ENCODE measurements at places on chromosomes 2 and 18. TPM values are rescaled to one million over a fixed set of nuclear protein-coding genes. Genes with fewer than 3 reads are reported as not detected.
A peak's percentile ranks its signal among the peaks of the same experiment; 100 is the strongest.

DNA sequence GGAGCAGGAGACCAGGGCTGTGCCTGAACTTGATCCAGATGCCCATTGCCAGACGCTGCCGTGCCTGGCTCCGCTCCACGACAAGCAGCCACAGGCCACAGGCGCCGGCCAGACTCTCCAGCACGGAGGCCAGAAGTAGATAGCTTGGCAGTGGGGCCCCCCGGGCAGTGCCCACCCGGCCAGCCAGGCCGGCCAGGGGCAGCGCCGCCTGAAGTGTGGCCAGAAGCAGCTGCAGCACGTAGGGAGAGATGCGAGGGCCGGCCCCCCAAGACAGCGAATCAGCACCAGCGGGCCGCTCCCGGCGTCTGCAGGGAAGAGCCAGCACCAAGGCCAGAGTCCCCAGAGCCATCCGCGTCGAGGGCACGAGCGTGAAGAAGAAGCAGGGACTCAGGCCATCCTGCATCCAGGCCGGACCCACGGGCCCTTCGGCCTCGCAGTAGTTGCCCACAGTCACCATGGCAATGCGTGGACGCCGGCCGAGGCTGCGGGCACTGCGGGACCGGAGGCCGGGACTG lies 484 bp downstream of the ABCB6 start:
- H3K27me3 ChIP-seq = no peaks in the 10 kb centered on the region
- peak; percentile 85 for DNase-seq
- H3K36me3 ChIP-seq = peaks cover 60% of the 10 kb centered on the region

- no peaks in the 10 kb centered on the region for H3K27me3 ChIP-seq
- no peak overlapping the region for H3K4me3 ChIP-seq
- peak; percentile 52 for DNase-seq
- no peaks in the 10 kb centered on the region for H3K36me3 ChIP-seq
Measured at GRCh38 chr18:53698907-53699306, 525.6 kb downstream of the MBD2 start.

DNA sequence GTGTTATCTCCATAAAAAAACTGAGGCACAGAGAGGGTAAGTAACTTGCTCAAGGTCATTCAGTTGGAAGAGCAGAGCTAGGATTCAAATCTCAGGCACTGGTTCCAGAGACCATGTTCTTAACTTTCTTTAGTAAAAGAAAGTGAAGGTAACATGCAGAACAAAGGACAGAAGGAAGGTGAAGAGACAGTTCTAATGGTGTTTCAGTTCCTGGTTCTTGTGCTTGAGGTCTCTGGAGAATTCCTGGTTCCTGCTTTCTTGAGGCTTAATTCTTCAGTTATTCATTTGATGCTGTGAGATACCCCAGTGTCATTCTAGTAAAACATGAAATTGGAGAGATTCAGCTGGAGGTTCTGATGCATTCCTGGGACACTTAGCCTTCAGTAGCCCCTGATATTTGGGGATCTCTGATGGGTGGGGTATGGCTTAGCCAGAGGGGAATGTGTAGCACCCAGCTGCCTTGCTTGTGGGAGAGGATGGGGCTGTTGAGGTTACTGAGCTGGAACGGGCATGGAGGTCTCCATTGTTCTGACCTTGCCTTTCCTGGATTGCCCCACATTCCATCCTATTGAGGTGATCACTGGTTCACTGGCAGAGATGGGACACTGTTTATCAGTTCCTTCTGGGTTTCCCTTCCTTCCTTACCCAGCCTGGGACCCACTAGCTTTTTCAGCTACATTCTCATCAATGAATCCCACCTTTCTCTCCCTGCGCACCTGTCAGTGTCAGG lies 46.8 kb downstream of the SEMA4F start:
- no peak for DNase-seq
- H3K27me3 ChIP-seq = no peaks in the 10 kb centered on the region
- no peak overlapping the region for H3K27ac ChIP-seq
- H3K4me3 ChIP-seq = no peak overlapping the region
- H3K4me1 ChIP-seq = no peaks in the 10 kb centered on the region

GRCh38 chr18:24831871-24832665 lies 371.6 kb downstream of the HRH4 start:
- H3K4me3 ChIP-seq = no peak overlapping the region
- H3K36me3 ChIP-seq = no peaks in the 10 kb centered on the region
- no peaks in the 10 kb centered on the region for H3K4me1 ChIP-seq
- no peaks in the 10 kb centered on the region for H3K27me3 ChIP-seq
- no peak overlapping the region for H3K27ac ChIP-seq

The TUBA3E gene
- total RNA-seq = not detected

DNA sequence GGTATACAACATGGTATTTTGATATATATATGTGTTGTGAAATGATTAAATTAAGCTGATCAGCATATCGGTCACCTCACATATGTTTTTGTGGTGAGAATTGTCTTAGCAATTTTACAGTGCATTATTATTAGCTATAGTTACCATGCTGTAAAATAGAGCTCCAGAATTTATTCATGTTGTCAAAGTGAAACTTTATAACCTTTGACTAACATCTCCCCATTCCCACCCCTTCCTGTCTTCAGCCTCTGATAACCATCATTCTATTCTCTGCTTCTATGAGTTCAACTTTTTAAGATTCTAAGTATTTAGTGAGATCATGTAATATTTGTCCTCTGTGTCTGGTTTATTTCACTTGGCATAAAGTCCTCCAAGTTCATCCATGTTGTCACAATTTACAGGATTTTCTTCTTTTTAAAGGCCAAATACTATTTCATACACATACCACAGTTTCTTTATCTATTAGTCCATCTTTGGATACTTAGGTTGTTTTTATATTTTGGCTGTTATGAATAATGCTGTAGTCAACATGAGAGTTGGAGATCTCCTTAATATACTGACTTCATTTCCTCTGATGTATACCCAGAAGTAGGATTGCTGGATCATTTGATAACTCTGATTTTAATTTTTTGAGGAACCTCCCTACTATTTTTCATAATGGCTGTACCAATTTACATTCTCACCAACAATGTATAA lies 30.3 kb downstream of the NCOA1 start:
- no peaks in the 10 kb centered on the region for H3K27me3 ChIP-seq
- no peak for DNase-seq
- peaks cover 38% of the 10 kb centered on the region for H3K4me1 ChIP-seq

DNA sequence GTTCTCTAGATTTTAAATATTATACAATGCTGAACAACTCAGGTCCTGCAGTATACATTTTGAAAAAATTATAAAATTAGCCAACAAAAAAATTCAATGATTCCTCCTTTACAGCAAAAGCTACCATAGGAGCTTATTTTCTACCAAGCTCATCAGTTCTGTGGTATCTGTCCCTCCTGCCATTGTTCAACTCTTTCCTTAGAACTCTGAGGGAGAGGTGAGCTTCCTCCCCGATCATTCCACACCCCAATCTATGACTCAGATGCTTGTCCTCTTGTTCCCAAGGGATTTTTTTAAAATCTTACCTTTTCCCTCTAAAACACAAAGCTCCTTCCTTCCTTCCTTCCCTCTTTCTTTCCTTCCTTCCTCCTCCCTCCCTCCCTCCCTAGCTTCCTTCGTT lies 13.5 kb downstream of the DPP4 start:
- H3K36me3 ChIP-seq = no peaks in the 10 kb centered on the region
- H3K27ac ChIP-seq = no peak overlapping the region
- H3K4me1 ChIP-seq = no peaks in the 10 kb centered on the region
- no peaks in the 10 kb centered on the region for H3K27me3 ChIP-seq

The MYOM1 gene
- total RNA-seq = 4.1 TPM

Data from stomach (tissue), 19 donors.